AG04450 (cell line): ENCODE measurements at places on chromosomes 5 and 9.

- no peak for DNase-seq
These were observed 19.1 kb downstream of the TMEM171 start for GRCh38 chr5:73139485-73139884.

- DNase-seq = no peak
These were observed 12.8 kb downstream of the ABO start for GRCh38 chr9:133262226-133262625.

- DNase-seq = peak; percentile 18
These were observed 200.8 kb downstream of the MAT2B start for GRCh38 chr5:163706053-163706771.

- DNase-seq = no peak
These were observed 1.2 kb downstream of the CDC14B start for GRCh38 chr9:96618209-96619123.

- DNase-seq = no peak
These were observed 12.6 kb downstream of the TMEM161B start for GRCh38 chr5:88256037-88256436.

GRCh38 chr9:93302586-93303257, 118.8 kb downstream of the WNK2 start:
- DNase-seq = no peak

GRCh38 chr5:120604884-120605283, 140.8 kb downstream of the PRR16 start:
- DNase-seq = peak; percentile 81

DNA sequence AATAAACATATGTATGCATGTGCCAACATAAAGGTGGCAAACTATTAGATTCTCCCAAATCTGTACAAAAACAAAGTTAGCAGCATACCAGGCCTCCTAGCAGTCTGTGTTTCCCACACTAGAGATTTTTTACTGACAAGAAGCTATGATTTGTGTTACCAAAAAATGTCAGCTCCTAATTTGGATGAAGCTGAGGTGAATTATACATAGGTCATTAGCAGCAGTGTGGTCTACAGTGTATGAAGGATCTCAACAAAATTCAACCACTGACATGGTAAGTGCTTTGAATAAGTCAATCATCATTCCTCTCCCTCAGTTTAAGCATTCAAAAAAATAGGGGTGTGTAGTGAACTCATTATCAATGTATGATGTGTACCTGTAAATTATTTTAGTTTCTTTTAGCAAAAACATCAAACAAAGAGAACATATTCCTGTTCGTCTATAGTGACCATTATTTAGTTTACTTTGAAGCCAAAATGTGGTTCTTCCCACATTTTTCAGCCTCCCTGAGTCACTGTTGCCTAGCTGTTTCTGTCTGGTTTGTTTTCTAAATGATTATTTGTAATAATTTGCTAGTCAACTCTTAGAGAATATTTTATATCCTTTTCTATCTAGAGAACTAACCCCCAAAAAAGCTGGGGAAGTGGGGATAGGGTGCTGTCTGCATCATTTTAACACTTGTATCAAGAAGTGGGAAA, 52.1 kb upstream of the RGMB start:
- no peak for DNase-seq

- no peak for DNase-seq
These were observed 53.0 kb upstream of the RFX3 start for GRCh38 chr9:3578786-3579185.

GRCh38 chr9:137477778-137478612, 18.9 kb upstream of the NSMF start:
- no peak for DNase-seq

DNA sequence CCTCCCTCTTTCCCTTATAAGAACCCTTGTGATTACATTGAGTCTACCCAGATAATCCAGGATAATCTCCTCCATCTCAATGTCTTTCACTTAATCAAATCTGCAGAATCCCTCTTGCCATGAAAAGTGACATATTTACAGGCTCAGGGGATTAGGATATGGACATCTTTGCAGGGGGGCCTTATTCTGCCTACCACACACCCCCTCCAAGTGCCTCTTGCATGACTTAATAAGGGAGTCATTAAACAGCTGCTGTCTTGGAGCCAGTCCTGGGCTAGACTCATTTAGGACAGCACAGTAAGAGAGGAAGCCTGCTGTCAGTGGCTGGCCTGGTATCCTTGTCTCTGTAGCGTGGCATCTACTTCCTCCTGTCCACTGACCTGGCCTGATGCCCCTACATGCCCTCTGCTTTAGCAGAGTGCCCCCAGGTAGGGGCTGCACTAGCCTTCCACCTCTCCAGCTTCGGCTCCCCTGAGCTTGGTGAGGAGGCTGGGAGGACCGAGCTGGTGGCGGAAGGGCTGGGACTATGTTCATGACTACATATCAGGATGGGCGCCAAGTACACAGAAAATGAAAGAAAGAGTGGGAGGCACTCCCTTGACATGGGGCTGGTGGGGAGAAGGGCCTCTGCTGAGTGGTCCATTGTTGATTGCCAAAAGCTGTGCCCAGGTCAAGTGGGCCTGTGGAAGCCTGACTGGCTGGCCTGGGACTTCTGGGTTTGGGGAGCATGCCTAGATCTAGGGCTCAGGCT, 17.2 kb downstream of the ENHO start:
- DNase-seq = no peak

- no peak for DNase-seq
These were observed 84.3 kb upstream of the TAF11L2 start for GRCh38 chr5:17413691-17414090.

DNA sequence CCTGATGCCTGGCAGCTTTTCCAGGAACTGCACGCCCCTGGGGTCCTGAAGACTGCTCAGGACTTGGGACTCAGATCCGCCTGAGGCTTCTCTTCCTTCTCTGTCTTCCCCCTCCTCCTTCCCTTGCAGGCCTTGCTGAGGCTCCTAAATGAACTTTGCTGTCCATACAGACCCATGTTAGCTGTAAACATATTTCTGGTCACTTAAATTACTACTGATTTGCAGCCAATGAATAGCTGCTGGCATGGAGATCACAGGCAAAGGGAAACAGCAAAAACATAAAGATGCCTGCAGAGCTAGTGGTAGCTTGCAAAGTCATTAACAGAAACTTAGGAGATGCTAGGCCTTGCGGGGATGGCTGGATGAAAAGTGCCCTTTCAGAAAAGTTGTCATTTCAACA, 261.9 kb downstream of the GADD45G start:
- no peak for DNase-seq

DNA sequence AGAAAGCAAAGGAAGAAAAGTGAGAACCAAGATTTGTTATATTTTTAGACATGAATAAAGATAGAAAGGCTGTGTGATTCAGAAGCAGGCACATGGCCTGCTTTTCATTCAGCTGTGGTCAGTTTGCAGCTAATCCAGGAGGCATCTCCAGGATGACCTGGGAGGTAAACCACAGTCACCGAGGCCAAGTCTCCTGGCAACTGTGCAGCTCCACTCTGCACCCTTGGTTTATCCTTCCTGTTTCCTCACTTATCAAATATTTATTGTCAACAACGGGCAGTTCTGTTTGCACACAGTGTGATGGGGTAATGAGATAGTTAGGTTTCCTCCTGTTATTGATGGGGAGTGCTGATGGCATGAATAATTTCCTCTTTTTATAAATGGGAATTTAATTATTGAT, 243.0 kb downstream of the PSAT1 start:
- peak; percentile 4 for DNase-seq

- DNase-seq = no peak
These were observed 130.8 kb downstream of the SEMA5A start for GRCh38 chr5:9415091-9415490.

- DNase-seq = no peak
These were observed 673.9 kb upstream of the RGMB start for GRCh38 chr5:98099448-98100105.

DNA sequence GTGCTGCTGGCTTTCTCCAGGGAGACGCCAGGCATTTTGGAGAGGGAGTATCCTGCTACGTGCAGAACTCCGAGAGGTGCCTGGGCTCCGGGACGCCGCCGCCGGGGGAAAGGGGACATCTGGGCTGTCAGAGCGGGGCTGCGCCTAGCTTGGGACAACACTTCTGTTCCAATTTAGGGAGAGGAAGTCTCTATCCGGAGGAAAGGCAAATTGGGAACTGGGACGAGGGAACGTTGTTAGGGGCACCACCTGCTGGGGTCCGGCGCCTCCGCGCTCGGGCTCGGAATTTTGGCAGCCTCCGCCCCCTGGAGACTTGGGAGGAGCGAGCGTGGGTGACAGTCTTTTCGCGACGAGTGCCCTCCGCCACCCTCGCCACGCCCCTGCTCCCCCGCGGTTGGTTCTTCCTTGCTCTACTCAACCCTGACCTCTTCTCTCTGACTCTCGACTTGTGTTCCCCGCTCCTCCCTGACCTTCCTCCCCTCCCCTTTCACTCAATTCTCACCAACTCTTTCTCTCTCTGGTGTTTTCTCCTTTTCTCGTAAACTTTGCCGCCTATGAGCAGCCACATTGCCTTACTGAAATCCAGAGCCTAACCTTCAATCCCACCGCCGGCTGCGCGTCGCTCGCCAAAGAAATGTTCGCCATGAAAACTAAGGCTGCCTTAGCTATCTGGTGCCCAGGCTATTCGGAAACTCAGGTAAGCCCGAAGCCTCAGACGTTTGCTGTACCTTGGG, 1.6 kb downstream of the TSLP start:
- no peak for DNase-seq

- DNase-seq = no peak
These were observed 2.5 kb downstream of the SLC6A18 start for GRCh38 chr5:1227667-1228066.

DNA sequence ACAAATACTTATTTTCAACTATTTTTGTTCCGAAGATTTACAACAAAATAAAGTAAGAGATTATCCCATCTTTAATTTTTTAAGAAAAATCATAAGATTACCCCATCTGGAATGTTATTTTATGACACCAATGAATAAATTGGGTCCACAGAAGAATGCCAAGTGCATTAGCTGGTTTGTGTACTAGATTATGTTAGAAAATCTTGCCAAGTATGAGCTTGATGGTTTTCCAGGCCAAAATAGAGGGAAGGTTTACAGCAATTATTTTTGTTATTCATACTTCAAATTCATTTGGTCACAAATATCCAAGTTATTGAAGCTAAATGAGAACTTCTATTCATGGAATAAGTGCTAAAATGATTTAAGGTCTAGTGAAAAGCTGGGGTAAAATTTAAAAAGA, 109.4 kb upstream of the DMRTA1 start:
- DNase-seq = no peak

DNA sequence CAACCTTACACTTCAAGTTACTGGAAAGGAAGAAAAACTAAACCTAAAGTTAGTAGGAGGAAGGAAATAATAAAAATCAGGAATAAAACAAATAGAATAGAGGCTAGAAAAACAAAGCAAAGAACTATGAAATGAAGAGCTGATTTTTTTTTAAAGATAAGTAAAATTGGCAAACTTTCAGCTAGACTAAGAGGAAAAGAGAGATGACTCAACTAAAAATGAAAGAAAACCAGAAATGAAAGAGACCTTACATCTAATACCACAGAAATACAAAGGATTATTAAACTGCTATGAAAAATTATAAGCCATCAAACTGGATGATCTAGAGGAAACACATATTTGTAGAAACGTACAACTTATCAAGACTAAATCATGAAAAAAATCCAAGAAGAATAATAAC, 60.0 kb downstream of the PRRC1 start:
- DNase-seq = no peak

DNA sequence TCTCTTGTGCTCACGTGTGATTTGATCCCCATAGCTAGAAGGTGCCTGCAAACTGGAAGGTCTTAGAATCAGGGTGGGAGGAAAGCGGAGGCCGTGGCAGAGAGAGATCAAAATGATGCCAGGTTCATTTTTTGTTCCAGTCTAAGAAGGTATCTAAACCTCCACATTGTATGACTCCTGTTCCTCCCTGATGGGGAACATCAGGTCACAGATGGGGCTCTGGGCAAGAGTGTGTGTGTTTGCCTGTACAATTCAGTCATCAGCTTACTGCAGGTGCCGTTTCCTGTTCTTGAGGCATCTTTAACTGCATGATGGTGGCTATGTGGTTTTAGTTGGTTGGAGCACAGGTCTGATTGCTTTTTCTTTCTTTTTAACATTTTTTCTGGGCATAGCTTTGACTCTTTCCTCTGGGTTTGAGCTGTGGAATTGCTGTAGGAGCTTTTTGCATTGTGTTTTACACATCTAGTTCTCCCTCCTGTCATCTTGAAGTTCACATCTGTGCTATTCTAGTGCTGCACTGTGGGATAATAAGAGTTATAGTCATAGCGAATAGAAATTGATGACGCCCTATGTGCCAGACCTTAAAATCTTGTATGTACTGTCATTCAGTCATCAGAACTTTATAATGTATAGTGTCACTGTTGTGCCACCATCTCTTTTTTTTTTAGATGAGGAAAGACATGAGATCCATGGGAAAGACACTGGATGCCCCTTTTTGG, 30.8 kb downstream of the ARHGAP26 start:
- DNase-seq = no peak

- no peak for DNase-seq
These were observed 1014.0 kb upstream of the SEMA6A start for GRCh38 chr5:117588611-117589010.

- no peak for DNase-seq
These were observed 197.1 kb upstream of the HMHB1 start for GRCh38 chr5:143614831-143615230.

GRCh38 chr5:166961028-166961427, 1330.4 kb upstream of the WWC1 start:
- DNase-seq = no peak

GRCh38 chr5:146962801-146963355, 84.3 kb upstream of the PPP2R2B start:
- no peak for DNase-seq

DNA sequence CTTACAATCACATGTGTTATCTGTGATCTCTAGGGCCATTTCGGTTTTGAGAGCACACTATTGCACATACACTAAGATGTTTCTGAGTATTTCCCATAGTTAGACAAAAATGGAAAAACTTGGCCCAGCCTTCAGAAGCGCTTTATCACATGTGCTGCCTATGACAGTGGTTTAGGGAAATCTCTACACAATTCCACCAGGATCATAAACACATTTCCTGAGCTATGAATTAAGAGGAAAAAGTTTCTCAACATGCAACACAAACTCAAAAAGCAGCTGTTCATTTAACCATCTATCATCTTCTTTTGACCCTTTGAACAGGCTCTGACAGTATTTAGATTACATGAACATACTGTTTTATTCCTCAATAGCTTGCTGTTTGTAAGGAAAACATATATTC, 15.1 kb downstream of the FGF1 start:
- DNase-seq = peak; percentile 27

- DNase-seq = no peak
These were observed 471.4 kb downstream of the MAN2A1 start for GRCh38 chr5:110161162-110161561.

- DNase-seq = no peak
These were observed 120.6 kb downstream of the PIK3R1 start for GRCh38 chr5:68336200-68336599.

DNA sequence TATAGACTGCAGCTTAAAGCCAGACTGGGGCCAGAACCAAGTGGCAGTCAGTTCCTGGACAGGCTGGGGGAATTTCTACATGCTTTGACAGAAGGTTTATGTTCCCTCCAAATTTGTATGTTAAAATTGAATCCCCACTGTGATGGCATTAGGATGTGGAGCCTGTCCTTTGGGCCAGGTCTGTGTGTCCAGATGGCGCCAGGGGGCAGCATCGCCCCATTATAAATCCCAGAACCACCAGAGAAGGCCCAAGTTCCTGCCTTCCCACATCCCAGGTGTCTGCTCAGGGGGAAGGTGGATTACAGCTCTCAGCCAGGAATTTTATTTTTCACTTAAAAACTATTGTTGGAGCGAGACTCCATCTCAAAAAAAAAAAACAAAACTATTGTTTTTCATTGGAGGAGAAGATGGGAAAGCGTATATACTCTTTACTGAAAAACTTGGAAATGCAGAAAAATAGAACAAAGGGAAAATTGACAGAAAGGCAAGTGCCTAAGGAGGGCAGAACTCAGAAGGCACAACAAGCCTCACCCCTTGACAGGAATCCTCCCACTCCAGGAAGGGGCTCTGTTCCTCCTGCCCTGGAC, 5.0 kb downstream of the IL3 start:
- peak; percentile 32 for DNase-seq
